ENCODE measurements at places on chromosomes 12 and 14. TPM values are rescaled to one million over a fixed set of nuclear protein-coding genes. Genes with fewer than 3 reads are reported as not detected.

The GPRC5D gene
- total RNA-seq = 0.13 TPM

The SDR9C7 gene
- not detected for total RNA-seq

The CCDC196 gene
- not detected for total RNA-seq

The KRT77 gene
- not detected for total RNA-seq

The CNTN1 gene
- 1.8 TPM for total RNA-seq

The GPR84 gene
- total RNA-seq = 0.07 TPM

The ESR2 gene
- 0.33 TPM for total RNA-seq

The CLEC9A gene
- total RNA-seq = not detected

The NRIP2 gene
- not detected for total RNA-seq

The C1R gene
- 347 TPM for total RNA-seq

The RND1 gene
- total RNA-seq = 0.26 TPM

The SLC6A12 gene
- total RNA-seq = not detected

The KRT81 gene
- 0.13 TPM for total RNA-seq

The GUCY2C gene
- total RNA-seq = not detected

The PRH2 gene
- total RNA-seq = not detected

The PPM1A gene
- 32.5 TPM for total RNA-seq

The AICDA gene
- total RNA-seq = not detected

The CCDC198 gene
- total RNA-seq = not detected
